SW 1271 (cell line): ENCODE measurements at places on chromosomes 1 and 21.

- DNase-seq: no peak
These were observed 463.9 kb upstream of the CXADR start for GRCh38 chr21:17048974-17049373.

DNA sequence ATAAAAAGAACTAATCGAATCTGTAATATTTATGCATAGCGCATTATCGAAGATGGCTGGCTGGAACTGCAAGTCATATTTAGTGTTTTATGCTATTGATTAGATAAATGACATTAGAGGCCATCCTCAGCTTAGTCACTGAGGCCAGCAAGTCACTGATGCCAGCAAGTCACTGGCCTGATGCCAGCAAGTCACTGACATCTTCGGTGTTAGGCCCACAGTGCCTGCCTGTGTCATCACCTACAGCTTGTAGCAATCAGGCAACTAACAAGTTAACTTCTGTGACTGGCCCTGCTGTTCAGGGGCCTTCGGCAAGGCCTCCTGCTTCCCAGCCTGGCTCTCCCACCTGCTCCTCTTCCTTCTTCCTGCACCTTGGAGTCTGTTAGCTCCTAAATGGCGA lies 65.6 kb upstream of the SCCPDH start:
- no peak for DNase-seq

DNA sequence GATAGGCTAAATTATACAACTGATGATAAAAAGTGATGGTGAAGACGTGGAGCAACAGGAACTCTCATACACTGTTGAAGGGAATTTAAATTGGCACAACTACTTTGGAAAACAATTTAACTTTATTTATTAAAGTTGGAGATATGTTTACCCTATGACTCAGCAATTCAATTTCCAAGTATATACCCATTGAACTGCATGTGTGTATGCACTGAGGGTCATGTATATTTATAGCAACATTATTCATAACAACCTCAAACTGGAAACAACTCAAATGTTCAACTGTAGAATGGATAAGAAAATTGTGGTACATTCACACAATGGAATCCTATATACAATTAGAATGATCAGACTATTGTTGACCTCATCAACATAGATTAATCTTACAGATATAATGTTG lies 16.5 kb upstream of the BCAS2 start:
- DNase-seq: no peak

GRCh38 chr1:67431156-67431765 lies 1.1 kb upstream of the SERBP1 start:
- DNase-seq: no peak

DNA sequence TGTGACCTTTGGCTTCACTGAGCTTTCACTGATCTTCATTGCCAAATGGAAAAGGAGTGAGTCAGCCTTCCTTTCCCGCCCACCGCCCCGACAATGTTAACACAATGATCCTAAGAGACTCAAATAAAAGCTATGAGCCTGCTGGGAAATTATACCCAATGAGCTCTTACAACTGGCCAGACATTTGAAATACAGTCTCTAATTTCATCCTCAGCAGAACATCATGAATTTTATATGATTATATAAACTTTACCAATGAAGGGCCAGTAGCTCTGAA lies 252.5 kb downstream of the SIPA1L2 start:
- no peak for DNase-seq
